Activated CD4-positive, alpha-beta T cell treated with anti-CD3 and anti-CD28 coated beads for 24 hours (primary cell): ENCODE measurements at places on chromosomes 3 and 15.
A peak's percentile ranks its signal among the peaks of the same experiment; 100 is the strongest.

- no peak for DNase-seq
Observed at GRCh38 chr3:157695586-157695985, 192.4 kb upstream of the VEPH1 start.

DNA sequence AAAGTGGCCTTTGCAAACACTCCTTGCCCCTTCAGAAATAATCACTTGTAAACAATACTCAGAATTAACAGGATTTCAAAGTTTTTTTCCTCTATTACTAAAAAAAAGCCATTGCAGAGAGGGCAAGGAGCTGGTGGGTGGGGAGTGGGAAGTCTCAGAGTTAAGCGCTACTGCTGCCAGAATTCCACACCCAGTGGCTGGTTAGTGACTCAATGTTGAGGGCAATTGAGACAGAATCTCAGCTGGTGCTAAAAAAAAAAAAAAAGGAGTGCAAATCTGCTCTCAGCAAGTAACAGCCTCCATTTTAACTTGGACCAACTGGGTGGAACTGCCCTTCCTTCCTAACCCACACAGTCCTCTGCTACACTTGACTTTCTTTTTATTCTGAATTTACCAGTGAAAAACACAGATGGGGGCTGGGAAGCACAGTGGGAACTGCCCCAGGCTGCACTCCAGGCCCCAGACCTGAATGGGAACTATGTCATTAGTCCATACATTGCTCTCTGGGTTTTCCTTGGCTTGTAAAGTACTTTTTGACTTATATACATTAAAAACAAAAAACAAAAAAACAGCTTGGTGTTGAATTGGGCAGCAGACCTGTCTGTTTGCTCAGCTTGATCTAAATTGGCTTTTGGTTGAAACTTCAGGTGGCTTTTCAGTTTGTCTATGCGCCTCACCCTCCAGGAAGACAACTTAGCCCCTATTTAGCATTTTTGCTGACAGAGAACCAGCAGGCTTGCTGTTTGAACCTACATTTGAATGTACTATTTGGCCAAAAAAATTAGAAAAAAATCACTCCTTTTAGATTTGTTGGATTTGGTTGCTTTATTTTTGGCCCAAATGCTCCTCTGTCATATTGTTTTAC lies 357.8 kb upstream of the TBL1XR1 start:
- DNase-seq, result no peak

GRCh38 chr3:185931777-185932612 lies 5.8 kb downstream of the TRA2B start:
- DNase-seq, result no peak

DNA sequence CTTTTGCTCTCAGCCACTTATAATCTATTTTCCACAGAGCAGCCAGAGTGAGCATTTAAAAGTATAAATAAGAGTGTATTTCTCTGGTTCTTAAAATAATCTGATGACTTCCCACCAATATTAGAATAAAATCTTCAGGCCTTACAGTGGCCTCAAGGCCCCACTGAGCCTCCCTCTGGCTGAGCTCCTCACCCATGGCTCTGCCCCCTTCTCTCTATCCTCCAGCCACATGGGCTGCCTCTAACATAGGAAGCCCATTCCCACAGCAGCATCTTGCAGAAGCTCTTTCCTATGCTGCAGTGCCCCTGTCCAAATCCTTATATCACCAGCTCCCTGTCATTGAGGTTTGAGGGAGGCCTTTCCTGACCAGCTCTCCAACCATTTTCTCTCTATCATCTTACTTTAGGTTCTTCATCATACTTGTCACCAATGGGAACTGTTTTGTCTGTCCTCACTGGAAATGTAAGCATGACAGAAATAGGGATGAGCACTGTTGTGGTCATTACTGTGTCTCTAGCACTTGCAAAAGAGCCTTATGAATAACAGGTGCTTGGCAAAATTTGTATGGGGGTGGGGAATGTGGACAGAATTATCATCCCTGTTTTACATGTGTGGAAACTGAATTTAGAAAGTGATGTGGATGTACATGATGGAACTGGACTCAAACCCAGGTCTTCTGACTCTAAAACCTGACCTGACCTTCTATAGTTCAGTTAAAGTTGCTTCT lies 250.6 kb downstream of the NR1D2 start:
- DNase-seq, result no peak

DNA sequence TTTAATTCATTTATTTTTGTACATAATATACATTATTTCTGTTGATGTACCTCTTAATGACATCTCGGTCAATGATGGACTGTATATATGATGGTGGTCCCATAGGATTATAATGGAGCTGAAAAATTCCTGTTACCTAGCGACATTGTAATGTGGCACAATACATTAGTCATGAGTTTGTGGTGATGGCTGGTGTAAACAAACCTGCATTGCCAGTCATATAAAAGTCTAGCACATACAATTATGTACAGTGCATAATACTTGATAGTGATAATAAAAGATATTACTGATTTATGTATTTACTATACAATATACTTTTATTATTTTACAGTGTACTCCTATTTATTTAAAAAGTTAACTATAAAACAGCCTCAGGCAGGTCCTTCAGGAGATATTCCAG lies 15.1 kb downstream of the TTC14 start:
- no peak for DNase-seq

GRCh38 chr15:71093054-71094024 lies 21.9 kb upstream of the THSD4 start:
- no peak for DNase-seq

DNA sequence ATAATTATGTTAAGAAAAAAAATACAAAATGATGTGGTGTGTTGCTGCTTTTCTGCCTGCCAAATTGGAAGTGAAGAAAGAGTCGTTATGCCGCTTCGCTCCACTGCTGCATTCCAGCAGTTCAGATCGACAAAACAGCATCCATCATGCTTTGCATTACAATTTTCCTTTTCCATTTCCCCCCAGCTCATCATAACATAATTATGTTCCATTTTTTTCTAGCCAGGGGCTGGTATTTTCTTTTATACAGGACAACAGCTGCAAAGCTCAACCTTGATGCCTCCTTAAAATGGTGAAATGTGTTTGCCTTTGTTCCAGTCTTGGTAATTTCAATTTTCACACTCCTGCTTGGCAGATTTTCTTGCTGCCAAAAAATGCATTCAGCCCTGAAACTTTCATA lies 44.9 kb upstream of the KBTBD12 start:
- no peak for DNase-seq

GRCh38 chr15:95741830-95742229 lies 588.7 kb upstream of the NR2F2 start:
- DNase-seq, result no peak

- DNase-seq, result no peak
Observed at GRCh38 chr15:63353261-63353660, 28.4 kb downstream of the CA12 start.

GRCh38 chr3:27686642-27687041 lies 35.5 kb downstream of the EOMES start:
- no peak for DNase-seq

DNA sequence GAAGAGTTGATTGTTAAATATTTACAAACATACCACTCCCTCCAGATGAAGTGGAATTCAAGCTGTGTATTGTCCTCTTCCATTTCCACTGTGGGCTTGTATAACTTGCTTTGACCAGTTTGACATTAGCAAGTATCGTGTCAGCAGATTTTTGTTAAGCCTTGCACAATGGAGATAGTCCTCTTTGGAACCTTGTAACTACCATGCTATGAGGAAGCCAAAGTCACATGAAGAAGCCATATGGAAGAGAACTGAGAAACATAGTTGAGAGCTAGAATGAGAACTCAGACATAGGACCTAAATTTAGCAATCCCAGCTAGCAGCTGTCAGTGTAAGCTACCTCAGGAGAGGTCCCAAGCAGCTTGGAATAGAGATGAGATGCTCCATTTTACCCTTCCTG lies 889.2 kb downstream of the PDCD6IP start:
- no peak for DNase-seq

GRCh38 chr3:112813723-112814171 lies 32.9 kb downstream of the CD200R1L start:
- no peak for DNase-seq

DNA sequence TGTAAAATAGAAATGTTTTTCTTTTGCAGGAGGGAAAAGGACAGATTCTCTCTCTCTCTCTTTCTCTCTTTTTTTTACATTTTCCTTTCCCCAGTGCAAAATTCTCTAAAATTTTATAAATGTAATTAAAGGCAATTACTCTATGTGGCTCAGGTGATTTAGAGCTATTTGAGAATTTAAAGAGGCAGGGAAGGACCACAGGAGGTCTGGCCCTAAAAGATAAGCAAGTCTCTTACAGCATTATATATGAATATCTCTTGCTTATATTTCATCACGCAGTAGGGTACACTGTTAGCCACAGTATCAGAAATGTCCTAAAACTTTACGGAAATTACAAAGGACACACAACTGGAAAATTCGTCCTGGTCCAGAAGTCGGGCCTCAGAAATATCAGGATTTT lies 70.5 kb upstream of the PPIB start:
- no peak for DNase-seq

GRCh38 chr3:17605032-17605431 lies 137.4 kb downstream of the TBC1D5 start:
- DNase-seq, result no peak

DNA sequence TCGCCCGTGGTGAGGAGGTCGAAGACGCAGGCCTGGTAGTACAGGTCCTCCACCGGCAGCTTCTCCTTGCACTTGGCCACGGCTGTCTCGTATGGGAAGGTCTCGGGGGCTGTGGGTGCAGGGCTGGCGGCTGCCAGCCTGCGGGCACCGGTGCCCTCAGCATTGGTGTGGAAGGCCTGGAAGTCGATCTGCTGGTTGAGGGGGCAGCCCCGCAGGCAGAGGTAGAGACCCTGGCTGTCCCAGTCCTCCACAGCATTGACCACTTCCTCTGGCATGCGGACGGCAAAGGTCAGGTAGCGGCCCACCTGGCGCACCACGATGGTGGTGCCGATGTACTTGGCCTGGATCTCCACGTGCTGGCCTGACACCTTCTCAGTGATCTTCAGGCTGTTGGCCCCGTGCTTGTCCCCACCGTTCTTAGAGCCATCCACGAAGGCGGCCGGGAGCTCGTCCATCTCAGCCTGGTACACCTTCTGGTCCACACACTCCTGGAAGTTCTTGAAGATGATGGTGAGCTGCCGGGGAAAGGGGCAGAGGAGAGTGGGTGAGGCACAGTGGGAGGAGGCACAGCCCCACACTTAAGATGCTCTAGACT lies 43.7 kb downstream of the RGMA start:
- no peak for DNase-seq

GRCh38 chr3:39502838-39503145 lies 35.3 kb downstream of the MOBP start:
- no peak for DNase-seq

DNA sequence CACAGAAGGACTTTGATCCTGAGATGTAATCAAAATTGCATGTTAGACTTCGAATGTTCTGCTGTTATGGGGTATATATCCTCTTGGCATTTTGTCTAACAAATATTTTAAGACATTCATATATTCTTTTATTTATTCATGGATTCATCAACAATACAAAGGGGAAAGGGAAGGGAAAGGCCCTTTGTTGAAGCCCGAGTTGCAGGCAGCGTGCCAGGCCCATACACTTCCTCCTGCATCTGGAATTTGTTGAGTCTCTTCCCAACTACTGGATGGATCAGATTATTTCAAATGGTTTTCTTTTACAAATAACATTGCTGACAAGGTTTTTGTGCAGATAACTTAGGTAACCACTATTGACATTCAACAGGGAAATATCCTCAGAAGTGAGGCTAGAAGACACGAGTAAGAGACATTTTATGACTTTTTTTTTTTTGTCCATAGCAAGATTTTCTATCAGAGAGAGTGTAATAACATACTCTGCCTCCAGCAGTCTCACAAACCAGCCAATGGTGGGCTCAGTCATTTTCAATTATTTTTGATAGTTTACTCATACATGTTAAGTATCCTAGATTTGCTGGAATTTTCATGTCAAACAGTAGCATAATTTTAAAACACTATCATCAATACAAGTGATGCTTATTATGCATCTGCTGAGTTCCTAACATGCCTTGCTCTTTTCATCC lies 94.3 kb downstream of the RPL39L start:
- no peak for DNase-seq

- no peak for DNase-seq
Observed at GRCh38 chr3:69665026-69665737, 74.1 kb upstream of the MITF start.

DNA sequence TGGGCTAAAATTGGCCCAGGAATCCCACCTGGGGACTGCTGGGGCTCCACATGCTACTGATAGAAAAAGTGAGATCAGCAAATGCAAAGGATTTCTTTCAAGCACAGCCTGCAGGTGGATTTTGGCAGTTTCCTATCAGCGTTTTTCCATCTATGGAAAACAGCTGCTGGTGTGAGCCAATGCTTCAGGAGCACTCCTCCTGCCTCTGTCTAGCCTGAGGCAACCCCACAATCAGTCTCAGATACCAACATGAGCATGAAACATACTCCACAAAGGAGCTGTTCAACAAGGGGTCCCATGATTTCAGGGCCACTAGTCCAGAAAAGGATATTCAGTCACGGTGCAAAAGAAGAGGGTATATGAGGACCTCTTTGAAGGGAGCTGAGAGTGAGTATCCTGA lies 311.5 kb upstream of the THBS1 start:
- no peak for DNase-seq

DNA sequence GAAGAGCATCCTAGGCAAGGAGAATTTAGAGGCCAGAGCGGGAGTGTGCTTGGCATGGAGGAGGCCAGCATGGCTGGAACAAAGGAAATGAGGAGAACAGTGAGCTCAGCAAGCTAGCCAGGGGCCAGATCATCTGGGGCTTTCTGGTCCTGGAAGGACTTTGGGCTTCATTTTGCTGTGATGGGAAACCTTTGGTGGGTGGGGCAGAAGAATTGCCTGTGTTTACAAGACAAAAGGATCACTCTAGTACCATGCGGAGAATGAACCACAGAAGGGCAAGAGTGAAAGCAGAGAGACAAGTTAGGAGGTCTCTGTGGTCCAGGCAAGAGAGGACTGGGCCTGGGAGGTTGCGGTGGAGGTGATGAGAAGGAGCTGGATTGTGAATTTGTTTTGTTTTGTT lies 61.6 kb upstream of the FOXP1 start:
- no peak for DNase-seq

DNA sequence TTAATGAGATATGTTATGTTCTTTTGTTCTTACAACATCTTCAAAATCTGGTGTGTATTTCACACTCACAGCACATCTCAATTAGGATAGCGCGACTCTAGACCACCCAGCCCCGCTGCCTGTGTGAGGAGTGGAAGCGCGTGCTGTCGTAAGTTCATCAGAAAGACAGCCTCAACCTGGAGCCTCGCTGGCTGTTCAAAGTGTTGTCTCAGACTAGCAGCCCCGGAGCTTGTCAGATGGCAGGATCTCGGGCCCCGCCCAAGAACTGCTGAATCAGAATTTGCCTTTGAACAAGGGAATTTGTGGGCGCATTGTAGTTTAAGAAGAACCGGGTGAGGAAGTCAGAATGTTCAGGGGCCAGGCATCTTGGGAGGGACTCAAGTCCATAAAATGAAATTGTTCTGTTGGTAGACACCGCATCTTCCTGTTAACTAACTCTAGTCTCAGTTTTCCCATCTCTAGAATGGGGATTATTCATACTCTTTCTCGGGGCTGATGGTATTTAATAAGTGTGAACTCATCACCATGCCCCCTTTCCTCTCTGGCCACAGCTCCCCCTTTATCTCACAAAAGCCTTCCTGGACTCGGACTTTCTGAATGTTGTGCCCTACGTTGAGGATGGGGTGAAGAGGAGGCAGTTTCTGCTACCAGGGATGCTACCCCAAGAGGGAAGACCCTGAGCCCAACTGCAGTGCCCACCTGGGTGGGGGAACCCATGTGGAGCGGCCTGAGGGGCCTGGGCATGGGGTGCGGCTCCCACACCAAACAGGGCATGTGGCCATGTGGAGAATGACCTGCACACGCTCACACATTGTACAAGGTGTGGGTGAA lies 40.4 kb downstream of the BHLHE40 start:
- DNase-seq, result peak; percentile 53

GRCh38 chr3:131694376-131694775 lies 191.6 kb upstream of the MRPL3 start:
- DNase-seq, result no peak

GRCh38 chr3:11556851-11557644 lies 86.7 kb downstream of the VGLL4 start:
- DNase-seq, result no peak
